ENCODE measurements at places on chromosomes 3 and 15.

DNA sequence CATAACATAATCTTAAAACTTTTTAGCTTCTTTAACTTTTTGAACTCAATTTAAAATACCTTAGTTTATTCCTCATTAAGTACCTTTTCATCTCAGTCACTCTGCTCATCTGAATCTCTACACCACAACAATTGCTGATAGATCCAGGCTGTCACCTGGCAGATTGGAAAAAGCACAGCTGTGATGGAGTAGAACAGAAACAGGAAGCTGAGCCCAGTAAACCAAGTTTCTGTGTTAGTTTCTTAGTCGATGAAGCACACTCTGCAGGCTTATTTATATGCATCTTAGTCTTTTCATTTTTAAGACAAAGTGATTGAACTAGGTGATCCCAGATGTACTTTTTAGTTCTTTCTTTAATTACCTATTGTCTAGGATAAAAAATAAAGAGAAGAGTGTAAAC, 1398.0 kb upstream of the ALCAM start:
- no peak for DNase-seq

- no peak for DNase-seq
Observed at GRCh38 chr15:93730724-93731123, 500.6 kb upstream of the MCTP2 start.

DNA sequence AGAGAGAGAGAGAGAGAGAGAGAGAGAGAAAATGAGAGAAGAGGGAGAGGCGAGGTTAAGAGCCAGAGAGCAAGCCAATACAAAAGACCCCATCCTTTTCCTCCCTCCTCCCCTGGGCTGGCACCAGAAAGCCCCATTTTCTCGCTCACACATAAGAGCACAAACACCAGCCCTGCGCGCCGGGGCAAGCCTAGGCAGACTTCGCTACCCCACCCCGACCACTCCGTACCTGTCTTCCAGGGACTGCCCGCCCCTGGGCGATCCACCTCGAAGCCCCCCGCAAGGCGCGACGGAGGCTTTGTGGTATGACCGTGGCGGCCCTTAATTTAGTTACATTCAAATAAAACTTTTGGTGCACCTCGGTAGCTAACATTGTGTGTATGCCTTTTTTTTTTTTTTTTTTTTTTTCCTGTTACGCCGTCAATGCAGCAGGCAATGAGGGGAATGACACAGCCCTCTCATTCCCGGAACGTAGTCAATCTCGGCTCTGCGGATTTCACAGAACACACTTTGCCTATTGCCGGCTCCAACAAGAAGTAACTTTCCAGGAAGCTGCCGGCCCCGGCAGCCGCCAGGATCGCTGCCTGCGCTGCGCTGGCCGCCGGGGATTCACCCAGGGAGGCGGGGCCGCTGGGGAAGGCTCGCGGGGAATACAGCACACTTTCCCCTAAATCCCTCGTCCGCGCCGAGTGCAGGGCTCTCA, 7.7 kb downstream of the BCL6 start:
- peak; percentile 46 for DNase-seq

DNA sequence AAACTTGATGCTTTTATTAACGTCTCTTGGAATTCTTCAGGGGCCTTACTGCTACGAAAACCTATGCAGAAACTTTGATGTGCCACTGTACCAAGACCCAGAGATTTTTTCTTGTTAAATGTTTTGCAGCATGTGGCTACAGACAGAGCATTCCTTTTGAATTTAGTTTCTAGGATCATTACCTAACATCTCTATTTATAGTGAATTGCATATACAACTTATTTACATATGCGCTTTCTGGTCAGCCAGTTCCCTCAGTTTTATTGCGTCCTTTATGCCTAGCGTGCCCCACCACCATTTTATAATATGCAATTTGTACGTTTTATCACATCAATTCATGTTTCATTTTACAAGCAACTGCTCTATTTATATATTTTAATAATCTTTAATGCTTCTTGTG, 46.2 kb upstream of the AGTR1 start:
- DNase-seq, result no peak

All from 8988T (cell line).